ENCODE measurements at places on chromosomes 1 and 21. TPM values are rescaled to one million over a fixed set of nuclear protein-coding genes. Genes with fewer than 3 reads are reported as not detected.

Gene KCNQ4
- total RNA-seq = 0.19 TPM

Gene HS2ST1
- total RNA-seq = 20.9 TPM

Gene C1QA
- total RNA-seq = not detected

Gene RSPO1
- under 0.01 TPM for total RNA-seq

Gene FBLIM1
- 77.0 TPM for total RNA-seq

Gene TAF13
- total RNA-seq = 389 TPM

Gene GJB5
- total RNA-seq = 0.56 TPM

Gene GPR157
- 5.4 TPM for total RNA-seq

Gene OVAAL
- not detected for total RNA-seq

Gene OLIG2
- total RNA-seq = not detected

Gene PGBD5
- under 0.01 TPM for total RNA-seq

Gene PTPRC
- total RNA-seq = 0.58 TPM

Gene GNG4
- under 0.01 TPM for total RNA-seq

Gene LPAR3
- 2.0 TPM for total RNA-seq

Gene GBP1
- total RNA-seq = 22.3 TPM

Gene TRIM17
- under 0.01 TPM for total RNA-seq

Gene SLAMF8
- total RNA-seq = not detected

Gene RGS4
- 919 TPM for total RNA-seq
